ENCODE measurements at places on chromosomes 2 and 18.

DNA sequence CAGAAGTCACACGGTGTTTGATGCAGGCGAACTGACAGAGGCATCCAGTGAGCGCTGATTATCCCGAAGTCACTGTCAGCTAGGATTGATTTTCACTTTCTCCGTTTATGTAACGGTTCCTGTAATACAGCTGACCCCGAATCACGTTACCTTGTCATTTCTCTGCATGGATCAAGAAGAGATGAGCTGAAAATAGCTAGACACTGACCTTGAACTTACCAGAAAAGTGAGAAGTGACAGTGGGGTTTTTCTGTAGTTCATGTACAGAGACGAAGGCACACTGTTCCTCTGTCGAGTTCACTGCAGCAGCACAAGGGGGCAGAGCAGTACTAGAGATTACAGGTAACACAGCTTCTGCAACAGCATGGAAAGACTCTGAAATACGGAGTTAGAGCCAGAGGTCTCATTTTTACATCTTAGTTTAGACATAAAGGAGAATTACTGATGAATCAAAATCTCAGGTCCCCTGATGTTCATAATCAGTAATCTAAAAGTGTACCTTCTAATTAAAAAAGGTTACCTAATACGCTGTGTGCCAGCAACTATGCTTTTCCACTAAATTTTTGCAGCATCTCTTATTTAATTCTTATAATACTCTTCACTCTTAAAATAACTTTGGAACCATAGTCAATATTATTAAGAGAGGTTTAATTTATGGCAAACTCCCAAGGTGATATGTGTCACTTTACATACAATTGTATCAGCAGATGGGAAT, 33.1 kb downstream of the ARHGAP15 start:
- DNase-seq = peak; percentile 11

DNA sequence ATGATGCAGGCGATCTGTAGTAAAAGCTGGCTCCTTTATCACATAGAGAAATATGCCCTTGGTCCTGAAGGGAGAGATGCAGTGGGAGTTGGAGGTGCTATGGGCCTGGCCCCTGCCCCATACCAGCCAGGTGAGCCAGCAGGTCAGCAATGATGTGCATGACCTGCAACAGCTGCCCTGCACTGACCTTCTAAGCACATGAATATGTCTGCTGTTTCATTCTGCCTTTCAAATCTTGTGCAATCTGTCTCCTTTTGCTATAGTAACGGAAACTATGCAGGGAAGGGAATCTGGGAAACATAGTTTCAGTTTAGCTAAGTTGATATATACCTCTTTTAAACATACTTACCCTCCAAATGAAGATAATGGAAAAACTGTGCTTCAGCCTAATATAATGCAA, 235.2 kb downstream of the TDRD15 start:
- DNase-seq = no peak

DNA sequence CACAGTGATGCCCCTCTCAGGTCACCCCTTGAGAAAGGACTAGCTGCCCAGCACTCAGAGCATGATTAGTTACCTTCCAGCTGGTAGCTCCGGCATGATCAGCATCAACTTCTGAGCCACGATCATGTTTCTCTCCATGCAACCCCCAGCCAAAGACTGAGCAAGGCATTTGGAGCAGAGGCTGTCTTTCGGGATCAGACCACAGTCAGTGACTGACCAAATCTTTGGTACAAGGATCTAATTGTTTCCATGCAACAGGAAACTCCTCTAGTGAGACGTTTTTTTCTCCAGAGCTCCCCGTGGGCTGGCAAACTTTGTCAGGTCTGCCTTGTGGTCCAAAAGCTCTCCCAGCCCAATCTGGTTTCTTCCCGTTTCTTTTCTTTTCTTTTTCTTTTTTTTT, 244.3 kb downstream of the METTL4 start:
- no peak for DNase-seq

GRCh38 chr2:9207641-9208311, 1.2 kb downstream of the ASAP2 start:
- DNase-seq = no peak

- no peak for DNase-seq
Observed at GRCh38 chr2:219571311-219572236, at the start of gene OBSL1. Gene OBSL1 (minus strand): TSS chr2:219571539. CDS start chr2:219571232, 307 bp downstream.

DNA sequence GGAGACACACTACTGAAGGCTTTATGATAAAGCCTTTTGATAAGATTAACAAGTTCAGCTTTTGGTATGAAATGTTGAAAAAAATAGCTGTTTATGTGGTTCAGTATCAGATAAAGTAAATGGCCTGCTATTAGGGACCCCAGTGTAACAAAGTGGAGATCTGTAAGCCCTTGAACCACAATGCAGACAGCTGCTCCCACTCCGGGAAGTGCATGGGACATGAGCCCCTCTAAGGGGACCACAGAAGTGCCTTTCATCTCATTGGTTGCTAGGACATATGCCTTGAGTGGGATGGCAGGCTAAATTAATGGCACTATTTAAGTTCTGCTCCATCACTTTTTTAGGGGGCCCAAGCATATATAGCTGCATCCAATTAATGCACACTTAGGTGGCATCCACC, 167.6 kb upstream of the SOX11 start:
- no peak for DNase-seq

- DNase-seq = no peak
Observed at GRCh38 chr2:129281791-129282530, 697.5 kb upstream of the RAB6C start.

DNA sequence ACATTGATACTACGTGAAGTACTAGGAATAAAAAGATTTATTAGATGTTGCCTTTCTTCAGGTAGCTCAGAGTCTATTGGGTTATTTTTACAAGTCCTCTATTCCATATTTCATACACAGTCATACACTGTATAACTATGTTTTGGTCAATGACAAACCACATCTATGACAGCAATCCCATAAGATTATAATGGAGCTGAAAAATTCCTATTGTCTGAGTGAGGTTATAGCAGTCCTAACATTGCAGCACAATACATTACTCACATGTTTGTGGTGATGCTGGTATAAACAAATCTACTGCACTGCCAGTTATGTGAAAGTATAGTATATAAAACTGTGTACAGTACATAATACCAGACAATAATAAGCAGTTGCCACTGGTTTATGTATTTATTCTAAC, 595.1 kb downstream of the MBD2 start:
- no peak for DNase-seq

GRCh38 chr18:32750328-32750727, 22.5 kb downstream of the KLHL14 start:
- DNase-seq = no peak

DNA sequence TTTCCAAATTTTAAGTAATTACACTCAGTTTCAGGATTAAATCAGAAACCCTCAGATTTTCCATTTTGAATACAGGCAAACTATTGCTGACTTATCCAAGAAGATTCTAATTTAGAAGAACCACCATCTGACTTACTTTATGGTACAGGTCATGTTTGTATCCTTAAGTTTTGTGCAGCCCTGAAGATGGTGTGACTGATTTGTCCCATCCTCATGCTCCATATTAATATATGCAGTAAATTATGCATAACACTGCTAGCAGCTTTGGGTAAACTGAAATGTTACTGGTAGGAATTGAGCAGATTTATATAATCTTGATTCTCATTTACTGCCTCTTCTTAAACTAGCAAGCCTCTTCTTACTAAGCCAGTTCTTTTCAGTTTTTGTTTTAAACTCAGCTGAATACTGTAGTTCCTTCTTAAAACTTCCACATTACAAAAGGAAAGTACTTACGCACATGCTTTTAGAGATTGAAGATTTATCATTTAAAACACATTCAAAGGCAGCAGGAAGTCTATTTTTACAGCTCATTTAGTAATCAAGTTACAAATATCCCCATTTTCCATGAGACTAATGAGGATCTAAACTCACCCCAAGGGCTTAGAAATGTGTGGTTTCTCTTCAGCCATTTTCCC, 25.7 kb downstream of the MEX3C start:
- no peak for DNase-seq

DNA sequence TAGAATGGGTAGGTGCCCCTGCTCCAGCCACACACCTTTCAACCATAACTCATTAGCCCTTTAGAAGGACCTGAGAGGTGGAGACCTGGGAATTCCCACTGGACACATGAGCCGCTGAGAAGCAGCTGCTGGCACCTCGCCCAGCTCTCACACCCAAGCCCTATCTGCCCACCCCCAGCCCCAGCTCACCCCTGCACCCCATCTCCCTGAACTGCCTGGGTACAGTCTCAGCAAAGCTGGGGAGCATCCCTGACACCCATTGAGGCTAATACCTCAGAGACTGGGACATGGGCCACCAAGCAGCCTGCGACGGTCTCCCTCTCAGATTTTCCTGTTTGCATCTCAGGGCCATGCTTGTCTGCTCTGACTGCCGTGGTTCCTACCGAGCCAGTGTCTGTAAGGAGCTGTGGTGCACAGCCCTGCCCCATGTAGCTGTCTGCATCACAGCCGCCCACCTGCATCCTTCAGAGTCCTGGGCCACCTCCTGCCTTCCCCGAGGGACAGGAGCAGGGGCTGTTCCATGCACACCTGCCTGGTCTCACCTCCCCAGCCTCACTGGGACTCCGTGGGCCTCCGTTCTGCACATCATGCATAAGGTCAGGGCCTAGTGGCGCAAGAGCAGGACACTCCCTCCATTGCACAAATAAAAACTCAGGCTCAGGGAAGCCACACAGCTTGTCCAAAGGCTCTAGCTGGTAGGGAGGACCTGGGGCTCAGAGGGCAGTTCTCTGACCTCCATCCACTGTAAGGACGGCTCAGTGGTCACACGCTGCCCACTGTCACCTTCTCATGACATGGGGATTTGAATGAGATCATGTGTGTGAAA, 90.0 kb downstream of the SEPTIN10 start:
- no peak for DNase-seq

DNA sequence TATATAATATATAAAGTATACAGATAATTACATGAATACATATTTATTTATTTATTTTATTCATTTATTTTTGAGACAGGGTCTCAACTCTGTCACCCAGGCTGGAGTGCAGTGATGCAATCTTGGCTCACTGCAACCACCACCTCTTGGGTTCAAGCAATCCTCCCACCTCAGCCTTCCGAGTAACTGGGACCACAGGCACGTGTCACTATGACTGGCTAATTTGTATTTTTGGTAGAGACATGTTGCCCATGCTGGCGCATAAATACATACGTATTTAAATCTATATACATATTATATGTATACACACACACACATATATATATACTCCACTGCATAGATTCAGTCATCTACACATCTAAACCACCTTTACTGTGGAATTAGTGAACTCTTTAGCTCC, 20.6 kb upstream of the NDUFV2 start:
- DNase-seq = no peak

- DNase-seq = no peak
Observed at GRCh38 chr18:49479381-49480137, 7.5 kb downstream of the C18orf32 start.

GRCh38 chr2:146701183-146701582, 1143.6 kb upstream of the ACVR2A start:
- no peak for DNase-seq

DNA sequence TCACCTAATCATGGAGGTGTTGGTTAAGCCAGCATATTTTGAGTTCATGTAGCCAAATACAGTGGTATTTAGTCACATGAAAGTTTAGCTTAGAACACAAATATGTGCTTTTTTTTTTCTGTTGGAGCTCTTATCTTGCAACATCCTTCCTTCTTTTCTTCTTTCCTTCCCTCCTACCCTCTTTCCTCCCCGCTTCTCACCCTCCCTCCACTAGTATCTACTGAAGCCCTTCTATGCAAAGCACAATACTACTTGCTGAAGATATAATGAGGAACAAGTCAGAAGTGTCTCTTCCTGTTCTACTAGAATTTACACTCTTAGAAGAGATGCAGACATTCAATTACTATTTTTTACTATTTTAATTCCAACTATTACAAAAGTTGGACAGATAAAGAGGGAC, 105.0 kb upstream of the ITGA4 start:
- no peak for DNase-seq

- DNase-seq = no peak
Observed at GRCh38 chr2:21438949-21439348, 315.2 kb downstream of the TDRD15 start.

- no peak for DNase-seq
Observed at GRCh38 chr2:4135765-4136164, 432.4 kb downstream of the DCDC2C start.

DNA sequence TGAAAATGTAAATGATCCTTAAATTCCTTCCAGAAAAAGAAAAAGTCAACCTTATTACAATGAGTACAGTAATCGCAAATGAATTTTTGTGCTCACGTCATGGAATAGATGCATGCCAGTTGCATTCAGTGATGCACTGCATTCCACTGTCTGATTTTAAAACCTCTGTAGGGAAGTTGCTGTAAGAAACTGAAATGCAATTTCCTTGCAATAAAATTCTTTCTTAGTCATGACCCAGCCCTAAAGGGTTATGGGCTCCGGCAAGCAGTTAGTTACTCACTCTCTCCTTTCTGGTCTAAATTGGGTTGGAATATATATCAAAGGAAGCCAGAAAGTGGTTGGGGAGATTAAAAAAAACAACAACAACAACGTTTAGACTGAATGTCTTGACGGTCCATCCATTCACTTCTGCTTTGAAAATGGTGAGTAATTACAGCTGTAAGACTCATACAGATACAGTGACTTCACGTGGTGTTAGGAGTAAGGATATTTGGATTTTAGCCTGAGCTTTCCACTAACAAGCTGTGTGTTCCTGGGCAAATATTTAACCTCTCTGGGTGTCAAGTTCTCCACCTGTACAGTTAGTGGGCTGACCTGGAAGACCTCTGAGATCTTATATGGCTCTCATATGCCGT, 8.6 kb upstream of the RND3 start:
- DNase-seq = no peak

DNA sequence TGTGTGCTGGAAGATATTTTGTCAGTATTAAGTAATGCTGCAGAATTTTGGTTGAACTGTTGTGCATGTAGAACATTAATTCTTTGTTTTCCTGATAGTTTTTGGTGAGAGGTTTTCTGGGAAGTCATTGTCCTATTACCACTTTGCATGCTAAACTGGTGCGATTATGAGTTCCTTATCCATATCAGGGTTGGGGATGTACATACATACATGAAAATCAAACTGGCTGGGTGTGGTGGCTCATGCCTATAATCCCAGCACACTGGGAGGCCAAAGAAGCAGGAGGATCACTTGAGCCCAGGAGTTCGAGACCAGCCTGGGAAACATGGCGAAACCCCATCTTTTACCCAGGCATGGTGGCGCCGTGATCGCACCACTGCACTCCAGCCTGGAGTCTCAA, 34.6 kb downstream of the ASAP2 start:
- no peak for DNase-seq

GRCh38 chr2:24579053-24579803, 88.2 kb downstream of the NCOA1 start:
- DNase-seq = no peak

GRCh38 chr2:230928701-230929380, 3.8 kb upstream of the GPR55 start:
- no peak for DNase-seq

- no peak for DNase-seq
Observed at GRCh38 chr2:76866464-76866863, 655.7 kb downstream of the LRRTM4 start.

- no peak for DNase-seq
Observed at GRCh38 chr18:54742120-54742519, 86.2 kb upstream of the RAB27B start.

GRCh38 chr2:236214376-236214995, 46.3 kb upstream of the GBX2 start:
- no peak for DNase-seq

- no peak for DNase-seq
Observed at GRCh38 chr2:96537734-96538486, 1.4 kb downstream of the ARID5A start.

All from stimulated activated CD4-positive, alpha-beta T cell treated with anti-CD3 and anti-CD28 coated beads, Interleukin-15, amount 100 ng/mL, for 1 hour (primary cell).